ENCODE measurements at places on chromosomes 2 and 18.

- no peak for DNase-seq
These were observed 375.9 kb downstream of the TNS1 start for GRCh38 chr2:217626926-217627325.

DNA sequence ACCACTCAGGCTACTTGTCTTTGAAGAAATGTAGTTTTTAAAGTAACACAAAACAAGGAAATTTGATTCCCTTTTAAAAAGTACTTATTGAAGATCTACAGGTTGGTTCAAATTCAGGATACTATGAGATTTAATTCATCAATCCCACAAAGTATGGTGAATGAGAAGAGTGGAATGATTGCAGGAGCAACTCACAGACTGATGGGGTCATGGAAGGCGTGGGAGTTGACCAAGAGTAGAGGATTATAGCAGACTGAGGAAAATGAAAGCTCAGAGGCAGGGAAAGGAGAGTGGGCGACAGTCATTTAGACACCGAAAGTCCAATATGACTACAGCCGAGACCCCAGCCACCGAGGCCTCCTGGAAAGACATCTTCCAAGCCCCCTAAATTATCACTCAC lies 12.5 kb upstream of the DAPL1 start:
- no peak for DNase-seq

- DNase-seq = no peak
These were observed 436.4 kb upstream of the ST6GAL2 start for GRCh38 chr2:107322416-107322815.

- no peak for DNase-seq
These were observed 33.0 kb downstream of the TPO start for GRCh38 chr2:1446301-1446700.

DNA sequence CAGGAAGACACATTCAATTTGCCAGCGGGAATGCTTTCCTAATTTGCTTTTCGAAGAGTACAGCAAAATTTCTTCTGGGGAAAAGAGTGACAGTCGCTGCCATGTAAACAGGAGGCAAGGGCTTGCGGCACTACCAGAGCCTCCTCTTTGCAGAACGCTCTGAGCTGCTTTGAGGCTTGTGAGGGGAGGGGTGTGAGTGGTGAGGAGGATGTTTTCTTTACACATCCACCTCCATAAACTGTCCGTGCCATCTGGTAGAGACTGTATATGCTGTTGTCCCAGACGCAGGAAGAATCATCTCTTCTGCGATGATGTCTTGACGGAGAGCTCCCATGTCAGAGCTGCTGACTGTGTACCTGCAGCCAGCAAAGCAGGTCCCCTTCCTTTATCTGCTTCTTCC lies 138.0 kb downstream of the SOCS6 start:
- DNase-seq = no peak
